Stimulated activated CD4-positive, alpha-beta T cell treated with anti-CD3 and anti-CD28 coated beads, Interleukin-2, amount 100 ng/mL, for 48 hours (primary cell): ENCODE measurements at places on chromosomes 6 and 20.

GRCh38 chr6:128889870-128890269, 6.9 kb downstream of the LAMA2 start:
- no peak for DNase-seq

DNA sequence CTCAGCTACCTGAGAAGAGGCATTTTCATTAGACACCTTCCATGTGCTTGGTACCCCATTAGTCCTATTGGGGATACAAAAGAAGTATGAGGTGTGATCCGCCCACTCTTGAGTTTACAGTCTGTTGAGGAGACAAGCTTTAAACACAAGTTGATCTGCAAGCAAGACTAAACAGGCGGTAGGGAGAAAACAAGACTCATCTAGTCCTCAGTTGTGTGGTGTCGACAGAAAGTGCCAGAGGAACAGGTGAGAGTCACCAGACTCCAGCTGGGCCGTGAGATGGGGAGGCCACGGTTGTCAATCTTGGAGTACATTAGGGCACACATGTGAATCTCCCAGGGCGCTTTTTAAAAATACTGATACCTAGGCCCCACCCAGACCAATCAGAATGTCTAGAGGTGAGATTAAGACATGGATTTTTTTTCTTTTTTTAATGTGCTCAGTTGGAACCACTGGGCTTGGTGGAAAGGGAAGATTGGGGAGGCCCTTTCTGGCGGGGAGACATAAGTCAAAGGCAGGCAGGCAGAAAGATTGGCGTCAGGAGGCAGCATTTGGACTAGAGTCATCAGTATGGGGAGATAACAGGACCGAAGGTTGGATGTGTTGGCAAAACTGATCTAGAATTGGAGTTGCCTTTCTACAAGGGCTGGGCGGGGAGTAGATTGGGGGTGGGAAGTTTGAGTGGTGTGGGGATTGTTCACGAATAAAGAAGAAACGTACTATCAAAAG, 10.4 kb downstream of the E2F3 start:
- no peak for DNase-seq

GRCh38 chr20:41352106-41352505, 11.5 kb downstream of the LPIN3 start:
- DNase-seq, result no peak

DNA sequence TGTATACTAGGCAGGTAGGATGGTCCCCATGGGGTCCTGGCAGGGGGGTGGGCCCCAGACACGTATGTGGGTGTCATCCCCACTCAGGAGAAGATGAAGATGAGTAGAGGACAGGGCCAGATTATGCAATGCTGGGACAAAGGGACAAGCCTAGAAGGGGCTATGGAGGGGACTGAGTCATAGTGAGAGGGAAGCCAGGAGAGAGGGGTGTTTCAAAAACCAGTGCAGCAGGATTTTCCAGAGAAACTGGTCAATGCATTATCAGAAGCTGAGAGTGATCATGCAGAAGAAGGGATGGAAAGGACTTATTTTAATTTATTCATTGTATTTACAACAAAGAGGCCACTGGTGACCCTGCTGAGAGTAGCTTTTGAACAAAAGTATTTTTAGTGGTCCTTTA, 74.0 kb downstream of the PPP1R3G start:
- DNase-seq, result no peak

DNA sequence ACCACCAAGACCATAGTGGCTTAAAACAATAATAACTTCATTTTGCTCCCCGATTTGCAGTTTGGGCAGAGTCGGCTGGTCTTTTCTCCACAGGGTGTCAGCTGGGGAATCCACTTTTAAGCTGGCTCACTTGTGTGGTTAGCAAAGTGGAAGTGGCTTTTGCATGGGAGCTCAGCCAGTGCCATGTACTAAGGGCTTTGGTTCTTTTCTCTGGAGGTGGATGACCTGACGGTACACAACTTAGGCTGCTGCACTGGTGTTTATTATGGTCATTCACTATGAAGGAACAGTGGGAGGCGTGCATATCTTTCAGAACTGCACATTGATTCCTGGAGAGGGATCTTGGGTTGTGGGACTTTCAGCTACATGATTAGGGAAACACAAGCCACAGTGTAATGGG, 141.0 kb downstream of the OR2B2 start:
- no peak for DNase-seq

GRCh38 chr6:40587240-40588069, at the start of gene LRFN2:
LRFN2 (minus strand) TSS chr6:40587364.
- DNase-seq, result peak; percentile 72

DNA sequence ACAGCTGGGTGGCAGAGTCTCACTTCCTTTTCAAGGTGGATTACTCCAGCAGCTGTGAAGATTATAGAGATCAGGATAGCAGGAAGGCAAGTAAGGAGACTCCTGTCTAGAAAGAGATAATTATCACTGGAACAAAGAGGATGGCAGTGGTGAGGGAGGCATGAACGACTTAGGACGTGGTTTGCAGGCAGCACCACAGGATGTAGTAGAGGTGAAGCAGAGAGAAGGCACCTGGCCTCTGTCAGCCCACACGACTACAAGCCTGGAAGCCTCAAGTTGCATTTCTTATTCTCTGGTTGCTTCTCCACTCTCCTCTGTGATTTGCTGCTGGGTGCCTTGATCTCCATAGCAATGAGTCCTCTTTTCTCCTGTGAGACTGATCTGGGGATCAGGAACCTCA, 62.7 kb downstream of the TSHZ2 start:
- DNase-seq, result no peak

GRCh38 chr6:51792273-51793030, 295.0 kb downstream of the PKHD1 start:
- no peak for DNase-seq

DNA sequence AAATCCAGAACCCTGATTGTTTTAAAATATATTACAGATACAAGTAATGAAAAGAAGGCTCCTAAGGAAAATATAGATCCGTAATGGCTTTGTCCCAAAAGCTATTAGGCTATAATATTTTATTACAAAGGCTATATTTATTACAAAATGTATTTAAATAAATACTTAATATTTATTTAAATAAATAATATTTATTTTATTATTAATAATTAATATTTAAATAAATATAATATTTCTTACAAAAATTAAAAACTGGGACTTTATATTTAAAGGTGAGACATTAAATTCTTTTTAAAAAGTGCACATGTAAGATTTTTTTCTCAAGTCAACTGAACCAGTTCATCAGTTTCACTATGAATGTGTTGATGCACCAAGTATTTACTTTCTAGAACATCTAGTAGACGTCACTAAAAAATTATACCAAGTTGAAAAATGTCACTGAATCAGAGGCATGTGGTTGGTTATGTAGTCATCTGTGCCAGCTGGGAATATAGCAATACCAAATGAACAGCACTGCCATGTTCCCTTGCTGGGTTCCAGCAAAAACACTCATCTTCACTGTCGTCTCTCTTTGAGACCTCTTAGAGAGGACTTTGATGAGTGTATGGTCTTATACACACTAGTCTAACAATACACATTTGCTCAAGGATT, 278.9 kb downstream of the ESR1 start:
- DNase-seq, result no peak

GRCh38 chr6:82362878-82363427, 664 bp upstream of the TPBG start:
- DNase-seq, result no peak

GRCh38 chr20:18403269-18403668, 63.6 kb downstream of the DZANK1 start:
- DNase-seq, result no peak

DNA sequence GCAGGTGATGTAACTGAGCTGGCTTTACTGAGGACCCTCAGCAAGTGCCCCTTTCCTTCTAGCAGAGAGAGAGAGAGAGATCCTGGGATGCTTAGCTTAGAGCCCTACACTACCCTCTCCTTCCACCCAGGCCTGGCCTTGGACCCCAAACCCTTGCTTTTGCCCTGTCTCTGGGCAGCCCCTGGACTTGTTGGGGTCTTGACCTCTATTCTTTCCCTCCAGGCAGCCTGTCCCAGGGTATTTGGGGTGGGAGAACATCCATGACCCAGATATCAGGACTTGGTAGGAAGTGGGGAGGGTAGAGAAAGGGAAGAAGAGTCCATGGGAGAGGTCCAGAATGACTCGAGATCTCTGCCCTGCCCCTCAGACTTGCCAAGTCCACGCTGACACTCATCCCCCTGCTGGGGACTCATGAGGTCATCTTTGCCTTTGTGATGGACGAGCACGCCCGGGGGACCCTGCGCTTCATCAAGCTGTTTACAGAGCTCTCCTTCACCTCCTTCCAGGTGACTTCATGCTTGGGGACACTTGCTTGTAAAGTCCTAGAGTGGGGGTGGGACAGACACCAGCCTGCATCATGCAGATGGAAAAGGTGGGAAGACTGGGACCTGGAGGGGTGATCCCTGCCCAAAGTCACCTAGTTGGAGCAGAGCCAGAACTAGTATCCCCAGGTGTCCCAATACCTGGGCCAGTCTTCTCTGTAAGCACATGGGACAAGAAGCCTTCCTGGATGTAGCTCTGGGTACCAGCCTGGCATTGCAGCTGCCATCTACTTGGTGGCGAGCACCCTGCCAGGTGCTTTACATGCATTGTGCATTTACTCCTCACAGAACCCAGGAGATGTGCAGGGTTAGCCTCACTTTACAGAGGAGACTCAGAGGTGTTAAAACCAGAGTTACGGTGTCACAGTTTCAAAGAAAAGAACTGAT, 30.9 kb downstream of the GLP1R start:
- DNase-seq, result no peak

DNA sequence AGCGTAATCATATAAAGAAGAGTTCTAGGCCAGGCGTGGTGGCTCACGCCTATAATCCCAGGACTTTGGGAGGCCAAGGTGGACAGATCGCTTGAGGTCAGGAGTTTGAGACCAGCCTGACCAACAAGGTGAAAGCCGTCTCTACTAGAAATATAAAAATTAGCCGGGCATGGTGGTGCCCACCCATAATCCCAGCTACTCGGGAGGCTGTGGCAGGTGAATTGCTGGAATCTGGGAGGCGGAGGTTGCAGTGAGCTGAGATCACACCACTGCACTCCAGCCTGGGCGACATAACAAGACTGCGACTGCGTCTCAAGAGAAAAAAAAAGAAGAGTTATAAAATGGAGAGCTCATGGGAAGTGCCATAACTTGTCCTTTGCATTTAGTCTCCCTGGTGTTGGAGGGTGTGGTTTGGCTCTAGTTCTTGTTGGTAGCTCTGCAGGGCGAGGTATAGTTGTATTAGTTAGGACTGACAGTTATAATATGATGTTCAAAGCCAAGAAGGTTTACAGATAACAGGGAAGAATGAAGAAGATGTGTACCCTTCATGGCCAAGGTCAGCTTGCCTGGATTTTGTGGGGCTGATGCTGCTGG, 54.8 kb downstream of the UTRN start:
- no peak for DNase-seq

GRCh38 chr6:14549304-14549770, 431.8 kb downstream of the CD83 start:
- no peak for DNase-seq

DNA sequence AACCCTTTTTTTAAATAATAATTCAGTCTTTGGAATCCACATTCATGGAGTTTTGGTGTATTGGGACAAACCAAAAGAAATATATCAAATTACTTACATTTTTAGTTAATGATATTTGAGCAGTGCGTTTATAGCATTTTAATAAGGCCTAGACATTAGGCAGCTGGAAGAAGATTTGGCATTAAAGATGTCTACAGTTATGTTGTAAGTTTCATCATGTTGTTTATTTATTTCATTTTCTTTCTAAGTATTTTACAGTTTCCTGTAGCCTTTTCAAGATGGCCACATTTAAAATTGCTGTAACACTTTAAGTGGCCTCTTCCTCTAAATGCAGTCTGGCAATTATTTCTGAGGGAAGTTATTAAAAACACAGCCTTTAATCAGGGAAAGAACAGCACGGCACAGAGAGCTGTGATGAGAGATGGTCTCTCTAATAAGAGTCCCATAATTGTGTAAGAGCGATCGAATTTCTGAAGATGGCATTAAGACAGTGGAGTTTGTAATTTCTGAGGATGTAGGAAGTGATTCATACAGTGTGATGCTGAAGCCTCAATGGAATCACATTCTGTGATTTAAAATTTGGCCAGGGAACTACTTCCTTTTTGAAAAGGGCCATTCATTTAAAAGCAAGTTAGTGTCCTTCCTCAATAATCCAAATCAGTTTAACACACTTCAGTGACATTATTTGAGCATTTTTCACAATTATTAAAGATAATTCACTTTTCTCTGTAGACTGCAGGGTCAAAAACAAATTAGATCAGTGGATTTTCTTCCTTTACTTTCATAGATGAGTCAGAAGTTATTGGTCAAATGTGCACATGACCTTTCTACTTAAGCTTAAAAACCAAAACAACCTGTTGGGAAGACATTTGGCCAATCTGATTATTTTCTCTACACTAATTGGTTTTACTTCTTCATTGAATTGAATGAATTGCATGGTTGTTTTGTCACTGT, 52.4 kb upstream of the EDN3 start:
- DNase-seq, result no peak
